Activated CD8-positive, alpha-beta memory T cell treated with anti-CD3 and anti-CD28 coated beads, Interleukin-2, amount 50 U/mL, for 48 hours (primary cell): ENCODE measurements at places on chromosomes 3 and 15.

DNA sequence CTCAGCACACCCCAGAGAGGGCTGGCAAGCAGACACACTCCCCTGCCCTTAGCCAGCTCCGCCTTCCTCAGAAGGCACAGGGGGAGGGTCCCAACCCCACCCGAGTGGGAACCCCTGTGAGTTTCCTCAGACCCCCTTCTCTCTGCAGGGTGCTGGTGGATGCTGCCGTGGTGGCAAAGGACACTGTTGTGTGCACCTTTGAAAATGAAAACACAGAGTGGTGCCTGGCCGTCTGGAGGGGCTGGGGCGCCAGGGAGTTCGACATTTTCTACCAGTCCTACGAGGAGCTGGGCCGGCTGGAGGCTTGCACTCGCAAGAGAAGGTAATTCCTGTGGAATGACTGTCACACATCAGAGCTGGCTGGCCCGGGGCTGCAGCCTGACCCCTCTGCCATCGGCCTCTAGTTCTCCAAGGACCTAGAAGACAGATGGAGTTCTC, 149.4 kb downstream of the LRRK1 start:
- DNase-seq, result no peak

- no peak for DNase-seq
Measured at GRCh38 chr3:100802126-100802525, 92.8 kb downstream of the TFG start.

DNA sequence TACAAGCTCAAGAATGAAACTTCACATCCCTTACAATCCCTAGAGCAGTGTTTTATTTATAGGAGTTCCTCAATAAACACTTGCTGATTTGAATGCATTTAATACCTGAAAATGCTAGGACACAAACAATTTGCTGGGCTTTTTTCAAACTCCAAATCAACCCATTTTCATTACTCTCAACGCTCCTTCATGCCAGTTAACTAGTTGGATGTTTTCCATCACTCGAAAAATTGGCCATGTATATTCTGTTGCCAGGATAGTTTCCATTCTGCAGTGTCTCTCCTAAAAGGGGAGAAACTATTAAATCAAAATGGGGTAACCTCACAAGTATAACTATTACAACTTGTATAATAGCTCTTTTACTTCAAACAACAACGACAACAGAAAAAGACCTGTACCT, 1.2 kb downstream of the GBE1 start:
- DNase-seq, result no peak

GRCh38 chr3:5002174-5002870, 23.1 kb downstream of the BHLHE40 start:
- peak; percentile 85 for DNase-seq

GRCh38 chr3:161251716-161252115, 30.6 kb downstream of the NMD3 start:
- no peak for DNase-seq

DNA sequence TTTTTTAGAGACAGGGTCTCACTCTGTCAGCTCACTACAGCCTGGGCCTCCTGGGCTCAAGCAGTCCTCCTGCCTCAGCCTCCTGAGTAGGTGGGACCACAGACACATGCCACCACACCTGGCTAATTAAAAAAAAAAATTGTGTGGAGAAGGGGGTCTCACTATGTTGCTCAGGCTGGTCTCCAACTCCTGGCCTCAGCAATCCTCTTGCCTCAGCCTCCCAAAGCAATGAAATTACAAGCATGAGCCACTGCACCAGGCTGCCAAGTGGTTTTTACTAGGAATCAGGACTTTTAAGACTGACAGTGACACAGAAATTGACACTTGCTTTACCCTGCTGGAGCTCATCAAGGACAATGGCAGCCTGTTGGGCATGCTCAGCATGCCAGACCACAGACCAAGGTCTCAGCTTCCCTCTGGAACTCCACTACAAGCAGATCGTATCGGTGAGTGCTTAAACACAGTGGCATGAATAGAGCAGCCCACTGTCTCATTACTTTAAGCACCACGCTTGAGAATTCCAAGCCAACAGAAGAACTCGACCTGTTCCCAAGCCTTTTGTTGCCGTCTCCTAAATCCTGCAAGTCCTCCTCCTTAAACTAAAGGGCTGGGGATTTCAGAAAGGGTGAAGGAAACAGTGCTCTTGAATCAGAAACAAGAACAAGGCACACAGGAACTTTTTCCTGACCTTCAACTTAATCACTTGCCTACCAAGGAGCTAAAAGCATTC, 41.4 kb downstream of the EOMES start:
- DNase-seq, result no peak

GRCh38 chr15:42955518-42955917, 34.9 kb upstream of the TTBK2 start:
- no peak for DNase-seq

DNA sequence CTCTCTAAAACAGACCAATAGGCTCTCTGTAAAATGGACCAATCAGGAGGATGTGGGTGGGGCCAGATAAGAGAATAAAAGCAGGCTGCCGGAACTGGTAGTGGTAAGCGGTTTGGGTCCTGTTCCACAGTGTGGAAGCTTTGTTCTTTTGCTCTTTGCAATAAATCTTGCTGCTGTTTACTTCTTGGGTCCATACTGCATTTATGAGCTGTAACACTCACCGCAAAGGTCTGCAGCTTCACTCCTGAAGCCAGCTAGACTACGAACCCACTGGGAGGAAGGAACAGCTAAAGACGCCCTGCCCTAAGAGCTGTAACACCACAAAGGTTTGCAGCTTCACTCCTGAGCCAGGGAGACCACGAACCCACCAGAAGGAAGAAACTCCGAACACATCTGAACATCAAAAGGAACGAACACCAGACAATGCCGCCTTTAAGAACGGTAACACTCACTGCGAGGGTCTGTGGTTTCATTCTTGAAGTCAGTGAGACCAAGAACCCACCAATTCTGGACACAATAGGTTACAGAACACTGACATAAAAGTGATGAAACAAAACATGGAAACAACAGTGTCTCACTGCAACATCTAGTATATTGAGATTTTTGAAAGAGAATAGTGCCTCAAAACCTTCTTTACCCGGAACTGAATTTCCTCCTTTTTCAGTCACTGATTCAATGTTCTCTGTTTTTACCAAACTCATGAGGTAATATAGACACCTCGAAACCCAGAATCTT, 28.8 kb upstream of the PLSCR2 start:
- peak; percentile 57 for DNase-seq
